Stimulated activated CD4-positive, alpha-beta T cell treated with anti-CD3 and anti-CD28 coated beads, Interleukin-2, amount 100 ng/mL, for 48 hours (primary cell): ENCODE measurements at places on chromosomes 6 and 20.

GRCh38 chr20:54431156-54431944, 44.0 kb upstream of the DOK5 start:
- no peak for DNase-seq

GRCh38 chr20:58891086-58891717, 38.7 kb downstream of the GNAS start:
- DNase-seq = peak; percentile 63

GRCh38 chr6:81722506-81723223, 29.8 kb downstream of the TENT5A start:
- DNase-seq = no peak

GRCh38 chr6:156697225-156697830, 79.8 kb upstream of the ARID1B start:
- no peak for DNase-seq

- no peak for DNase-seq
Measured at GRCh38 chr6:147063469-147064031, 140.7 kb upstream of the STXBP5 start.

- DNase-seq = no peak
Measured at GRCh38 chr6:89310929-89311328, 4.2 kb downstream of the GABRR2 start.

DNA sequence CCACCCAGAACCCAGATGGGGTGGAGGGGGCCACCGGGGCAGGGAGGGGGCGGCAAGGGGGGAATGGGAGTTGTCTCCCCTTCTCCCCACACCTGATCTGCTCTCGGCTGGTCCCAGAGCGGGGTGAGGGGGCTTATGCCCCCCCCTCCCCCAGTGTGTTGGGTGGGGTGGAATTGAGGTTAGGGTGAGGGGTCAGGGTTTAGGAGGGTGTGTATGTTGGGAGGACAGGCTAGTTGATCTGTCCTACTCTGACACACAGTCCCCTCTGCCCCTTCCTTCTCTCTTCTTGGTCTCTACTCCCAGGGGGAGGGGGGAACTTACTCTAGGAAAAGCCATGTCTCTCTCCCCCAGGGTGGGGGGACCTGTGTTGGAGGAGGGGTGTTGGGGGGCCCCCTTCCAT, 1.9 kb upstream of the ZBTB9 start:
- no peak for DNase-seq
